ENCODE measurements at places on chromosomes 7 and 10.
A peak's percentile ranks its signal among the peaks of the same experiment; 100 is the strongest.

- no peak for DNase-seq
These were observed 75.3 kb upstream of the IL6 start for GRCh38 chr7:22651534-22652243.

DNA sequence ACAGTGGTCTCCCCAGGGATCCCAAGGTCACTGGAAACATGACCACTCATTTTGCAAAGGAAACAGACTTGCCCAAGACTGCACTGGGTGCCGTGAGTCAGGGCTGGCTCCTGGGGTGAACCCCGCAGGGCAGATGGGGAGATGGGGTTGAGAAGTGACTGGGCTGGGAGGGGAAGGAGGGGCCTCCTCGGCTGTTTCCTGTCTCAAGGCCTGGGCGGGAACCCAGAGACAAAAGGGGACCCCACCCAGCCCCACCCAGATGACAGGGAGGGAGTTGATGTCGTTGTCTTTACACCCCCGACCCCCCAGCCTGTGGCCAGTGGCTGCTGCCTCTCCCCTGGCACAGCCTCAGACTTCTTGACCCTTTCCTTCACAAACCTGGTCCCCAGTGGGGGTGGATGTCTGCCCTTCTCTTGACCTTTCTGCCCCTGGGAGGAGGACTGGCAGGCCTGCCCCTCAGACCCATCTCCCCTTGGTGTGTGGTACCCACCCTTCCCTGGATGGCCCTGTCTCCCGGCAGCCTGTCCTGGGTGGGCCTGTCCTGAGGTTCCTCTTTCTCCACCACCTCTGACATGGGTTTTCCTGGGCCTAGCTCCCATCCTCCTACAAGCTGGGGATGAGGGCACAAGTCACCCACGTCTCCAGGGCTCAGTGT, 1.4 kb downstream of the MYO1G start:
- DNase-seq = peak; percentile 22

GRCh38 chr10:3389130-3389529, 216.5 kb upstream of the PITRM1 start:
- DNase-seq = no peak

DNA sequence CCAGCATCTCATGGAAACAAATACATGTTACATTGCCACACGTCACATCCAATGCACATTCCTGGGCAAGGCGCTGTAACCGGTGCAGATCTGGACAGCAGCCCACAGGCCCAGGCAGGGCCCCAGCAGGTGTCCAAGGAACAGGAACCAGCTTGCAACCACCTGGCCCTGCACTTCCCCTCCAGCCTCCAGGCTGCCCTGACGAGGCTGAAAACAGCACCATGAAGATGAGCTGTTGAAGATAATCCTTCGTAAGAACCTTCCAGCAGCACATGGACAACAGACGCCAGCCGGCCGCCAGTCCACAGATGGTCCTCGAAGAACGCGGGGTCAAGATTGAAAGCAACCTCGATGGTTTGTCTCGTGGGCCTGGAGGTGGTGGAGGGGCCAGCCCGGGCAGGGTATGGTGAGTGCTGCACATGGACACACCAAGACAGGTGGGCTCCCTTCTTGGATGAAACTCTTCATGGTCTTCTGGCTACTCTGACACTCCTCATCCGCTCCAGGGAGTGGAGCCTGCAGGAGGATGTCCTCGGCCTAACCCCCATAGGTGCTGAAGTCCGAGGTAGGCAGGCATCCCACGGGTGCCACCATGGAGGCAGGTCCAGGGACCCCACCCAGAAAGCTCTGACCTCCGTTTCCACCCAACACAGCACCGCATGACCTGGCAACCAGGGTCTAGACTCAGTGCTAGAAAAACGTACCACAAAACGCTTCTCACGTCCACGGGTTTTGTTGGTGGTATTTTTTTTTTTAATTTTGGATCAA, 22.9 kb downstream of the PDGFA start:
- DNase-seq = no peak

GRCh38 chr7:144854839-144855424, 19.1 kb upstream of the TPK1 start:
- DNase-seq = peak; percentile 22

All from K562 (cell line).